ENCODE measurements at places on chromosomes 11 and 22.

DNA sequence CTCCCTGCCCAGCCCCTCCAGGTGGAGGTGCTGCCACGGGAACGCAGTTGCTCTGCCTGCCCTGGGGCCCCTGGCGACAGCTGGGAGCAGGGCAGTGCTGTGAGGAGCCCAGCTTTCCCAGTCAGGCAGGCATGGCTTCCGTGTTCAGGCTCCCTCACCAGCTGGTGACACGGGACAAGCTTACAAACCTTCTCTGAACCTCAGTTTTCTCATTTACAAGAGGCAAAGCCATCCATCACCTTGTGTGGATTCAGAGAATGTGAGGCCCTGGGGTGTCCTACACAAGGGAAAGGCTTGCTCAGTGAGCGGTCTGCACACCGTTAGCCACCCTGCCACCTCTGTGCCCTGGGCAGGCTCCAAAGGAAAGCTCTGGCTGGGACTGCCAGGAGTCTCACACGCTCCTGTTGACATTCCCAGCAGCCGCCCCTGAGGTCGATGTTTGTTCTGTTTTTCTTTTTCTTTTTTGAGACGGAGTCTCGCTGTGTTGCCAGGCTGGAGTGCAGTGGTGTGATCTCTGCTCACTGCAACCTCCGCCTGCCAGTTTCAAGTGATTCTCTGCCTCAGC lies 23.5 kb downstream of the SUN2 start:
- DNase-seq, result no peak

DNA sequence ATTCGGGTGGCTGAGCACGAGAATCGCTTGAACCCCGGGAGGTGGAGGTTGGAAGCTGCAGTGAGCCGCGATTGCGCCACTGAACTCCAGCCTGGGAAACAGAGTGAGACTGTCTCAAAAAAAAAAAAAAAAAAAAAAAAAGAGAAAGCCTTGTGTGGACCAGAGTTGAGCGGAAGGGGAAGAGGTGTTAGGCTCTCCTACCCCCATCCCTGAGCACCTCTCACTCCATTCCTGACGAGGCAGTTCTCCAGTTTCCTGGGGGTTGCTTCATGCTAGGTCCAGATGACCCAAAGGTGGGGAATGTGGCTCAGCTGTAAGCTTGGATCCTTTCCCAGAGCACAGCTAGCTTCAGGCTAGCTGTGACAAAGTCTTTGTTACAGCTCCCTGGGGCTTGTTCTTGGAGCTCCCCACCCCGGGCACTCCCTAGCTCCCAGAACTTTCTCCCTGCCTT lies 8.8 kb upstream of the DNAL4 start:
- DNase-seq, result no peak

DNA sequence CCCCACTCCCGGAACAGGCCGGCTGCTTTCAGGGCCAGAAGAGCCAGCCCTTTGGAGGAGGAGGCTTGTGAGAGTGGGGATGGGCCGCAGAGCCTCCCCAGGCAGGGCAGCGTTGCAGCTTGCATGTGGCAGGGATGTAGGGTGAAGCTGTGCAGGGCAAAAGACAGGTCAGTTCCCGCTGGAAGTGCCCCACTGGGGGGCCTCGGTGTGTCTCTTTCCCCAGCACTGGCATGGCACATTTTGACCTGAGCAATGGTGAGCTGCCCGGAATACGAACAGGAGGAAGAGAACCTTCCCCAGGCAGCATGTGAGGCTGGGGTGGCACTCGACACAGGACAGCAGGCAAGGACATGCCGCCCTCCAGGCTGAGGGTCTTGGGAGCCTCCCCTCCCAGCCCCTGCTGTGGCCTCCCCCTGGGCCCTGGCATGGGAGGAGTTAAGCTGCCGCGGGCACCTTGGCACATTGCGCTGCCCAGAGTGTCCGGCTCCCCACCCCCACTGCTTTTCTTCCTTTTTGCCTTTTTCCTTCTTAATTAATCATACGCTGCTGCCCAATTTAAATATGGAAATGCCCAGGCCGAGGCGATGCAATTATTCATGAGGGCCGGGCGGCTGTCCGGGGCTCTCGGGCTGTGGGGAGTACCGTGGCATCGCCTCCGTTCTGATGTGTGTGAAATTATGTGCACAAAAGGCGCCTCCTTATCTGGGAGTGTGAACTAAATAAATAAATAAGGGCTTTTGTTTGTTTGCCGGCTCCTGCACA lies 76.0 kb upstream of the WNT7B start:
- DNase-seq, result no peak

- no peak for DNase-seq
These were observed 25.5 kb upstream of the GNB1L start for GRCh38 chr22:19879992-19880785.

GRCh38 chr22:35960854-35961253 lies 67.8 kb downstream of the RBFOX2 start:
- no peak for DNase-seq

- peak; percentile 16 for DNase-seq
These were observed 69.4 kb downstream of the OSBP2 start for GRCh38 chr22:30763815-30764673.

DNA sequence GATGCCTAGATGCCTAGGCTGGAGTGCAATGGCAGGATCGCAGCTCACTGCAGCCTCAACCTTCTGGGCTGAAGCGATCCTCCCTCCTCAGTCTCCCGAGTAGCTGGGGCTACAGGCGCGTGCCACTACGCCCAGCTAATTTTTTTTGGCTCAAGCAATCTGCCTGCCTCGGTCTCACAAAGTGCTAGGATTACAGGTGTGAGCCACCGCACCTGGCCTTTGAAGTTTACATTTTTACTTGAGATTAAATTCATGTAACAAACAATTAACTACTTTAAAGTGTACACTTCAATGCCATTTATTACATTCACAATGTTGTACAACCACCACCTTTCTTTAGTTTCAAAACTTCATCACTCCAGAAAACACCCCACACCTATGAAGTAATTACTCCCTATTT lies 3.5 kb upstream of the FOSL1 start:
- DNase-seq, result no peak

DNA sequence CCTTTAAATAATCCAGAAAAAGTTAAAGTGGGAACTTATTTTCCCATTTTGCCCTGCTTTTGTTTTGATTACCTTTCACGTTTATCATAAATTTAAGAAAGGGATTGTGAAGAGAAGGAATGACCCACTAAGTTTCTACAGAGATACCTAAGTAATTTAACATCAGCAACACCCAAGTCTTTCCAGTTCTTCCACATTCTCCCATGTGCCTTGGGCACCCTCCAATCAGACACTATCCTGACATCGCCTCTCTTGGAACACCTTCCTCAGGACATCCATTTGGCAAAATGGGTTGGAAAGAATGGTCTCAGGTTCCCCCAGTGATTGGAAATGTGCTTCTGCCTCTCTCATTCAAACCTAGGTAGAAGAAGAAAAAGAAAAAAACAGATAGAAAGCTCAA lies 6.3 kb downstream of the BBOX1 start:
- DNase-seq, result no peak

DNA sequence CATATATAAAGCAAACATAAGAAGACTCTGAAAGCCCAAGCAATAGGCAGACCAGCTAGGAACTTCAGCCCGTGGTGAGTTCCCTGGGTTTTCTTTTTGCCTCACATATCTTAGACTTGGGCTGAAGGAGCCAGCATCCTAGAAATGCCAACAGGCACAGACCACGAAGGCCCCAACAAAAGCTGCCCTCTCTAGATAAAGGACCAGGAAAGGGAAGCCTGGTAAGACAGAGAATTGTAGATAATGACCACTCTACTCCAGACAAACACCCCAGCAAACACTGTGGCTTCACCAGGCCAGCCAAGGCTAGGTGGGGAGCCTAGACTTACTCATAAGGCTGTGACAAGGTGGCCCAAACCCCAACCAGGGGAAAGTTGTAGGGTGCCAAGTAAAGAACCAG lies 11.2 kb downstream of the GAL start:
- no peak for DNase-seq

- peak; percentile 10 for DNase-seq
These were observed 1.4 kb upstream of the NEFH start for GRCh38 chr22:29478326-29479276.

- no peak for DNase-seq
These were observed 24.7 kb upstream of the PANX2 start for GRCh38 chr22:50145721-50146438.

DNA sequence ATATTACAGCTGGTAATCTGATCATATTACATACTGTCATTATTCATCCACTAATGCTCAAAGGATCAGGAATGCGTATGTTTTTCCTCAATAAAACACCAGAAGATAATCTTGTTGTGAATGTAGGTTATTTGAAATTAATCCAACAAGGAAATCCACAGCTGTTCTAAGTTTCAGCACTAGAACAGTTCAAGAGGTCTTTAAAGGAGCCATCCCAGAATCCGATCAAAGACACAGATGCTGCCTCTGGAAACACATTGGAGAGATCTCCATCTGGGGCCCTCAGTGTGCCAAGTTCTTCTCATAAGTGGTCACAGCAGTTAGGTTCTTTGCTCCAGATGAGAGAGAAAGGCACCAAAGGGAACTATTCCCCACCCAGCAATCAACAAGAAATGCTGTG lies 1955.1 kb upstream of the RAG2 start:
- no peak for DNase-seq

- no peak for DNase-seq
These were observed 70.2 kb upstream of the NAV2 start for GRCh38 chr11:19642185-19643158.

GRCh38 chr11:132024587-132025295 lies 654.3 kb downstream of the NTM start:
- no peak for DNase-seq

DNA sequence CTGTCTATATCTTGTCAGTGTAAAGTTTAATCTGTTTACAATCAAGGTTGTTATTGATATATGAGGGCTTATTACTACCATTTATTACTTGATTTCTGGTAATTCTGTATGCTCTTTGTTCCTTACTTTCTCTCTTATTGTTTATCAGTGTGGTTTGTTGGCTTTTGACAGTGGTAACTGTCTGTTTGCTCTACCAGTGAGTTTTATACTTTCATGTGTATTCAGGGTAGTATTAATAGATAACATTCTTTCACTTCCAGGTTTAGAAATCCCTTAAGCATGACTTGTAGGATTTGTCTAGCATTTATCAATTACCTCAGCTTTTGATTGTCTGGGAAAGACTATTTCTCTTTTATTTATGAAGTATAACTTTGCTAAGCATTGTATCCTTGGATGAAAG lies 37.5 kb upstream of the SLC22A25 start:
- DNase-seq, result no peak

GRCh38 chr11:131592734-131593133 lies 222.3 kb downstream of the NTM start:
- DNase-seq, result no peak

DNA sequence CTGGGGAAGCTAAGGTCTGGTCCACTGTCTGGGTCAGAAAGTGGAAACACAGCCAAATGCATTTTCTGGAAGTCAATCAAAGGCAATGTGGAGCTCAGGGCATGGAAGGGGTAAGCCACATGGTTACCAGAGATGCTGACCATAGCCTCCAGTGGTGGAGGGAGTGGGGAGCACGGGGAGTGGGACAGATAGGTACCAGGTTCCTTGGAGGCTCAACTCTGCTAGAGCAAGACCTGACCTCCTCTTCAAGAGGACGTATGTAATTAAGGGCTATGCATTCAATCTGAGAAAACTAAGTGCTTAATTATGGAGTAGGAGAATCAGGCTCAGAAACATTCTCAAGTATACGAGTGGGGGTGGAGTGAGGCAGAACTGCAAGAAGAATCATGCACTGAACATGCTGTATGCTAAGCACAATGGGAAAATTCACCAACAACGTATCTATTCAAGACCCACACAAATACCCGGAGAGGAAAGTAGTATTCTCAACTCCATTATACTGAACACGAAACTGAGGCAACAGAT lies 65.2 kb upstream of the PHOX2A start:
- no peak for DNase-seq

- no peak for DNase-seq
These were observed 1221.5 kb downstream of the JRKL start for GRCh38 chr11:97611345-97611744.

- DNase-seq, result no peak
These were observed 9.5 kb downstream of the IGLL5 start for GRCh38 chr22:22897091-22897490.

GRCh38 chr11:59173964-59174663 lies 2.2 kb downstream of the DTX4 start:
- no peak for DNase-seq

- DNase-seq, result no peak
These were observed 123.1 kb downstream of the ARHGAP42 start for GRCh38 chr11:100810146-100810545.

- DNase-seq, result no peak
These were observed 120.6 kb upstream of the LMO1 start for GRCh38 chr11:8384199-8384821.

DNA sequence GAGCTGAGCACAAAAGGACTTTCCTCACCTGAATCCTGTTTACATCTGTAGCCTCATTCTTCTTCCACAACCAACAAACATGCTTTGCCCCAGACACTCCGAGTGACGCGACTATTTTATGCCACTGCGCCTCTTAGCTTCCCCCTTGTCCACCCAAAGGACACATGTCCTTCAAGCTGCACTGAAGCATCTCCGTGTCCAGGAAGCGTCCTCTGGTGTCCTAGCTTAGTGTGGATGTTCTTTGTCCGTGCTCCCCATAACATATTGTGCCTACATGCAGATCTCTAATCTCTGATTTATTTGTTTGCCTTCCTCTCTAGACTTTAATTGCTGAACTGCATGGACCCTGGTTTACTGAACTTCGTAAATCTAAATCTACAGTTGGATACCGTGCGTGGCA lies 20.1 kb upstream of the CECR2 start:
- DNase-seq, result no peak

GRCh38 chr22:35150183-35151107 lies 84.5 kb downstream of the ISX start:
- peak; percentile 47 for DNase-seq

DNA sequence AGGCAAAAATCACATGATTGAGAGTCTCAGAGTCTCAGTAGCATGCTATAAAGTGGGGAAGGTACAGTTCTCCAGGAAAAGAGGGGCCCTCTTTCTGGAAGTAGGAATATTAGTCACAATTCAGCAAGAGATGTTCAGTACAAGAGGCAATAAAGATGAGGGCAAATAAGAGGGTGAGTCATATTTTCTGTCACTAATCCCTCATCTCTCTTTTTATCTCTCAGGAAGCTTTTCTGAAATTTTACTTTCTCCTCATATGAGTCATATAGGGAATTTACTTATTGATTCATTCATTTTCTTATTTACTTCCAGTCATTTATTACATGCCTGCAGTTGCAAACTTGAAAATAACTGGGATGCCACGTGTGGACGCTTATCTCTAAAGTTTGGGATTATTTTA lies 3.4 kb upstream of the NXPE1 start:
- no peak for DNase-seq

GRCh38 chr11:58765078-58765477 lies 33.3 kb upstream of the GLYAT start:
- DNase-seq, result no peak

- DNase-seq, result no peak
These were observed 31.7 kb downstream of the DCDC1 start for GRCh38 chr11:31337806-31338205.

- no peak for DNase-seq
These were observed 12.3 kb upstream of the SHANK3 start for GRCh38 chr22:50660306-50660705.

- DNase-seq, result no peak
These were observed 4.1 kb upstream of the UBE2L6 start for GRCh38 chr11:57571606-57572005.

- no peak for DNase-seq
These were observed 1506.5 kb downstream of the TBC1D22A start for GRCh38 chr22:48268771-48269552.

- no peak for DNase-seq
These were observed 1.0 kb downstream of the FJX1 start for GRCh38 chr11:35619116-35619854.

Measured in stimulated activated CD8-positive, alpha-beta memory T cell treated with anti-CD3 and anti-CD28 coated beads, Interleukin-4, amount 100 ng/mL, for 24 hours (primary cell).